OCI-LY7 (cell line): ENCODE measurements at places on chromosomes 12 and 14.

DNA sequence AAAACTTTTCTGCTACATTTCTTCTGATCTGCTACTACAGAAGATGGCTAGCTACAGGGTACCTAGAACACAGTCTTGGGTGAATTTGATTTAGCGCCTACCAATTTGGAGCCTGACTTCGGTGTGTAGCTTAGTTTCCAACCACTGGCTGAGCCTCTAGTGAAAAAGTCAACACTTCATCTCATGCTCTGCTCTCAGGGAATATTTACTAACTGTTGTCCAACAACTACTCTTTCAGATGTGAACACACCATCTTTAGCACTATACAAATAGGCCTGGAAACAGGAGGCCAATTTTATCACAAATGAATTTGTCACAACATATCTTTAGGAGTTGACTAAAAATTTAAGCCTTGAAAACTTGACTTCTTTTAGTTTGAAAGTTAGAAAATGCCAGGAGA is 167.9 kb downstream of the NELL2 start:
- no peak for DNase-seq

DNA sequence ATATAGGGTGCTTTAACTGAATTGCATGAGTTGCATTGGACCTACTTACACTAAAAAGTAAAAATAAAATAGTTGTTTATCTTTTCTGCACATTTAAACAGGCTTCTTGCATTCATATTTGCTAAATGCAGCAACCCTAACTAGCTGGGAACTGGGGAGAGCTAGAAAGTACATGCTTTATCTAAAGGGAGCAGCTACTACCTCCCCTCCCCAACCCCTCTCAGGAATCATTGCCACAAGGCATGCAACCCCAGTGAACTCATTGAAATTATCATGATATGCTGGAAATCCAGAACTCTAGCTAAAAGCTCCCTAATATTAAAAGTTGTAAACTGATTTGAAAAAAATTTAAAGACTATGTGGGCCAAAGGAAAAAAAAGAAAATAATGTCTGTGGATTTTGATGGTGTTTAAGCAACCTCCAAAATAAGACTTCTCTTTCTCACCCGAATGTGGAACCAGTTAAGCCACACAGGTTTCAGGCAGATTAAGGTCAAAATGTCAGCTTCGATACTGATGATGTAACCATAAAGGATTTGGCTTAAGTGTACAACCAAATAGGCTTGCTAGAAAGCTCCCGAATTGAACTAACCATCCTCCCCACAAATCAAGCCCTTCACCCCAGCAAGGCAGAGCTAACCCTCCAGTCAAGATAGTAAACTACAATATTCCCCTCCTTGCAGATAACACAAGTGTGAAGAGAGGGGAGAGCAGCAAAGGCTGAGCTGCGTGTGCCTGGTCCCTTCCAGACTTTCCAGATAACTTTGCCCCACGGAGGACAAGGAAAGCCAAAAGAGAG is 13.8 kb upstream of the POC1B start:
- DNase-seq = no peak

DNA sequence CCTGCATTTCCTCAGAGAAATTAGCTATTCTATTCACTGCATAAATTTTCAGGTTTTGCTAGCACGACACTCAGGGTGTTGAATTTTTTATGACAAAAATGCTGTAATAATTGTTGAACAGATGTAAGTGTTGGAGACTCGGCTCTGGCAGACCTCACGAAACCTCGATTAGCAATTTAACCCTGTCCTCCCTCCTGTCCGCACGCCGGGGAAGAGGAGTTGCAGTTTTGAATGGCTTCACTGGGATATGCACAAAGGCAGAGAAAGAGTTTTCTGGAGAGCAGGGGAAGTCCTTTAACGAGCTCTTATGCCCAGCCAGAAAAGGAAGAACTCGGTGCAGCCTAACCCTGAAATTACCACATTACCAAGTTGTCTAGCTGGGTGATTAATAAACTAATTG is 661.1 kb downstream of the VRK1 start:
- DNase-seq = no peak

DNA sequence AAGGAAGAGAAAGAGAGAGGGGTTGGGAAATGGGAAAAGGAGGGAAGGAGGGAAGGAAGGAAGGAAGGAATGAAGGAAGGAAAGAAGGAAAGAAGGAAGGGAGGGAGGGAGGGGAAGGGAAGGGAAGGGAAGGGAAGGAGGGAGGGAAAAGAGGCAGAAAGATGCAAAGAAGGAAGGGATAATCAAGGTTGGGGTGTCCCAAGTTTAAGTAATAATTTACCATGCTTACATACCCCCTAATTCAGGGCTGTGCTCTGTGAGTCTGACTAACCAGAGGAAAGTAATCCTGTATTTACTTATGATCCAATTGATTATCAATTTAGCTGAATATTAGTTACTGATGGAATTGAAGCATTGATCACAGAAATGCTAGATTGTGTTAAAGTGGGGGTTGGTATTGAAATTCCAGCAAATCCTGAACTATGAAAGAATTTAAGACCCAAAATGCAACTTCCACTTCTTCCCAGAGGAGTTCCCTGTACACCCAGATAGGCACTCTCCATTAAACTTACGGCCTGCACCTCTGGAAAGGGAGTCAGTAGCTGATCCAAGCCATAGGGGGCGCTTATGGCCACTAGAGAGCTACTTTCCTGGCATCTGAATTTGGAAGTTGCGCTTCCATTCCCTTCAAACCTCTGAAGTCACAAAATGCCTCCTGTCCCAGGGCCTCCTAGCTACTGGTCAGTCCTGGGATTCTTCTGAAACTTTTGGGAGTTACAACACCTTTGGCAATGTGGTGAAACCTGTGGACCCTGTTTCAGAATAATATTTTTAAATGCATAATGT is 162.7 kb upstream of the PWP1 start:
- no peak for DNase-seq

- DNase-seq = peak; percentile 71
Measured at GRCh38 chr12:89525305-89525823, 483 bp downstream of the POC1B start.

DNA sequence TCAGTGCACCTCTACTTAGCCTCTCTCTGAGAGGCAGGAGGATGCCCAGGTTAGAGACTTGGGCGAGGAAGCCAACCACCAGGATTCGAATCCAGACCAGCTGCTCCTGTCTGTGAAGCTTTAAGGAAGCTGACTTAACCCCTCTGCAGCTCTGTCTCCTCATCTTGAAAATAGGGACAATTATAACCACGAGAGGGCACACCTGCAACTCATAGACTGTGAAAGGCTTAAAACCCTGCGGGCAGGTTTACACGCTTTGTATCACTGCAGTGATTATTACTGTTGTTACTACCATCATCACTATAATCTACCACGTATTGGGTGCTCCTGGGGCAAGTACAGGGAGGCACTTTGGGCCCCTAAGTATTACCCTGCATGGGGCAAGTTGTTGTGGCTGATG is 379.8 kb downstream of the VRK1 start:
- DNase-seq = peak; percentile 21

DNA sequence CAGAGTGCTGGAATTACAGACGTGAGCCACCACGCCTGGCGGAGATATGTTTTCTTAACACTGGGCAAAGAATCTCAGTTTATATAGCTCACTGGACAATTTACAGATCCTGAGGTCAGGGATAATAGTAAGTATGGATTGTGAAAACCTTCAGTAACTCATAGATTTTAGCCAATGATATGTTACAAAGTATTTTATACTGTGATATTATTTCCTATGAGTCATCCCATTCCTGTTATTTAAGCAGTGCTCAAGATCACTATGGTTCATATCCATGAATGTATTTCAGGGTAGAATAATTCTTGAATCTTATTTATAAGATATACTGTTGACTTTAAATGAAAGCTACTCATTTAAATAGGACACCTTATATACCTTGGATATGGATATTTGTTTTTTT is 107.2 kb downstream of the RAD51B start:
- no peak for DNase-seq

DNA sequence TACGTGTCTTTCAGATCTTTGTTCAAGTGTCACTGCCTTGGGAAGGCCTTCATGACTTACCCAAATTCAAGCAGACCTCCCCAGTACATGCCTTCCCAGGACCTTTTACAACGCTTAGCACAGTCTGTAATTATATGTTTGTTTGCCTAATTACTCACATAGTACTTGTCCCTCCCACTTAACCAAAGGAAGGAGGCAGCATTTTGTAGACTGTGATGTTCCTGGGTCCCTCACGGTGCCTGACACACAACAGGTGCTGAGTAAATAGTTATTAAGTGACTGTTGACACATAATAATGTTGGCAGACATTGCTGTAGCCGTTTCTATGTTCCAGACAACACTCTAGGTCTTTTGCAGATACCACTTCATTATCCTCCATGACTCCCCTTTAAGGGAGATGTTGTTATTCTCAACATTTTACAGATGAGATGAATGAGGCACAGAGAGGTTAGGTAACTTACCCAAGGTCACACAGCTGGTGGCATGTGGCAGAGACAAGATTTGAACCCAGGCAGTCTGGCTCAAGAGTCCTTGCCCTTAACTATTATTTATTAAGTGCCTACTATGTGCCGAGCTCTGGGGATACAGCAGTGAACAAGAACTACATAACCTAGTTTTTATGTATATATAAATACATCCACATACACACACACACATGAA is 130.7 kb downstream of the PHETA1 start:
- DNase-seq = no peak

GRCh38 chr14:100187247-100187833 is 27.9 kb upstream of the DEGS2 start:
- DNase-seq = no peak

GRCh38 chr14:86672080-86672479 is 1142.1 kb downstream of the FLRT2 start:
- DNase-seq = no peak

- DNase-seq = no peak
Measured at GRCh38 chr12:127191129-127191528, 1075.8 kb upstream of the TMEM132C start.

DNA sequence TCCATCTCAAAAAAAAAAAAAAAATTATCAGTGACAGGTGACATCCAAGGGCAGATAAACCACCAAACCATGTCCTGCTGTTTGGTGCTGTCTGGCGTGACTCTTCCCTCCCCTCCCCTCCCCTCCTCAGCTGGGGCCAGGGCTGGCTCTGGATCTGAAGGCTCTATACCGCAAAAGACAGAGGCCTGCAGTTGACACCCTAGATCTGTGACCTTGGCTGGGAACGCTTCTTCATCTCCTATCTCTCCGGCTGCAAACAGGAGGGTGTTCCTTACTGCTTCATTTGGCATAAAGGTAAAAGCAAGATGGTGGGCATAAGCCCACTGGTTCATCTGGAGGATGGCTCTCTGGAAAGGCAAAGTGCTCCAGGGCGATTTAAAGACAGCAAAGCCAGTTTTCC is 126.8 kb upstream of the PRMT8 start:
- DNase-seq = no peak

- no peak for DNase-seq
Measured at GRCh38 chr12:133124674-133125073, 5.4 kb downstream of the ZNF891 start.

GRCh38 chr12:52125476-52125900 is 46.0 kb downstream of the SMIM41 start:
- no peak for DNase-seq

- DNase-seq = no peak
Measured at GRCh38 chr12:62763861-62764645, 170.9 kb downstream of the PPM1H start.

GRCh38 chr14:90644882-90645281 is 171.3 kb downstream of the TTC7B start:
- DNase-seq = no peak

DNA sequence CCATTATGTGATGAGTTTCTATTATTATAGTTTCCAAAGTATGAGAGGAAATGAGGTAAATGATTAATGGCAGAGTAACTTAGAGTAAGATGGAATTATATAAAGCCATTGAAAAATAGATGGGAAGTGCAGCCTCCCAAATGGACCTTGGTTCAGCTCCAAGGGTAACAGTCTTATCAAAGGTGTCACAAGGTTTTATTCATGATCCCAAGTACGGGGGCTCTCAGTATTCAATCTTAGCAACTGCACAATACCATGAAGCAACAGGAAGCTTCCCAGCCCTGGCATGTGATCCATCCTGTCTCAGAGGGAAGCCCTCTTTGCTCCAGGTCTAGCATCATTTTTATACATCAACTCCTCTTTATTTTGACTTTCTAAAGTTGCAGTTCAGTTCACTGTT is 948.2 kb downstream of the GALC start:
- no peak for DNase-seq

DNA sequence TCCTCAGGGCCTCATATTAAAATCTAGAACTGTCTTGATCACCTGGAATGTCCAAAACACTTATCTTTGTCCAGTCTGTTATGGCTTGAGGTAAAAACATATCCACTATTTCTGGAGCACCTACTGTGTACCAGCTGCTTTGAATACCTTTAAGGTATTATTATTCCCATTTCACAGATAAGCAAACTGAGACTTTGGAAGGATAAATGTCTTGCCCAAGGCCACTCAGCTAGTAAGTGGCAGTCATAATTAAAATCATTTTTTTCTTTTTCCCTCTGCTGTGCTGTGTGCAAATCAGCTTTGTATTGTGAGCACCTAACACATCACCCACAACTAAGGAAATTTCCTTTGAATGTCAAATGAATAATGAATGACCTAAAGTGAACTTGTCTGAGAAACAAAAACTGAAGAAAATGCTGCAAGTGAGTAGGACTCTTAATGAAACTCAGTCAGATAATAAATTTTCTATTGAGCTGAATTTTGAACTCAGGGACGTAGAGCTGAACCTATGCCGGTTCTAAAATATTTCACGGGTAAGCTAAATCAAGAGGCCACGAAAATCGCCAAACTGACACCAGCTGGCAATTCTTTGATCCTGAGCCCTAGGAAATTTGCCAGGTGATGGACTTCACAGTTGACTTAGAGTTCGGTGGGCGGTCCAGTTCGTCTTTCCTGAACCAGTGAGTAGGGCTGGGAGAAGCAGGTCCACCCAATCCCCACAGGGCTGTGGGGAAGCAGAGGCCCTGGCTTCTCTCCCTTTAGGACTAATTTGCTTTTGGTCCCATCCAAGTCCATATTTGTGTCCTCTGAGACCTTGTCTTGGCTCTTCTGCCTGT is 159.7 kb upstream of the PWP1 start:
- DNase-seq = no peak

GRCh38 chr14:72736786-72737559 is 156.9 kb downstream of the DPF3 start:
- DNase-seq = no peak

GRCh38 chr14:69408331-69408960 is 10.0 kb downstream of the SLC39A9 start:
- DNase-seq = no peak

DNA sequence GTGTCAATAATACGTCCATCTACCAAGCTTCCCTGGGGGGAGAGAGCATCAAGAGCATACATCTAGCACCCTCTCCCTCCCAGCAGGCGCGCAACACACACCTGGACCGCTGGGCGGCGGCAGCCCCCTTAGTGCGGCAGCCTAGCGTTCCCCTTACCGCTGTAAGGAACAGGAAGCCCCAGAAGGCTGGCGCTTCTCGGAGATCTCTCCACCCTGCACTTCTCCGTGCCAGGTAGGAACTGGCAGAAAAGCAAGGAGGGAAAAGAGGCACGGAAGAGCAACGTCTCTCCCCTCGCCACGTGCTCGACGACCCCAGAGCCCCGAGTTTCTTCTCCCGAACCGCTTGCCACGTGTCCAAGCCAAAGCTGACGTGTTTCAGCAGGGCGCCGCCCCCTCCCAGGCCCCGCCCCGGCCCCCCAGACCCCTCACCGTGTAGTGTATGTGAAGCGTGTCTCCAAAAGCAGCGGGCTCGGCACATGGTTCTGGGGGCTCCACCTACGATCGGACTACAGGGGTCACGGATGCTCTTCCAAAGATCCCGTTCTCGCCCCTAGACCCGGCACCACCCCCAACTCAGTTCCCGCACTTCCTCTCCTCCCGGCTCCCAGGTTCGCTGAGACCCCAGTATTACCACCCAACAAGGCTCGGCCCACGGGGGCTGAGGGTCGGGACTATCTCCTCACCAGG is 532 bp downstream of the FKBP11 start:
- DNase-seq = peak; percentile 89

GRCh38 chr14:39396448-39396847 is 35.8 kb downstream of the FBXO33 start:
- DNase-seq = no peak
